Activated naive CD4-positive, alpha-beta T cell treated with anti-CD3 and anti-CD28 coated beads, Interleukin-2, amount 50 U/mL, for 16 hours (primary cell): ENCODE measurements at places on chromosomes 2 and 18.

DNA sequence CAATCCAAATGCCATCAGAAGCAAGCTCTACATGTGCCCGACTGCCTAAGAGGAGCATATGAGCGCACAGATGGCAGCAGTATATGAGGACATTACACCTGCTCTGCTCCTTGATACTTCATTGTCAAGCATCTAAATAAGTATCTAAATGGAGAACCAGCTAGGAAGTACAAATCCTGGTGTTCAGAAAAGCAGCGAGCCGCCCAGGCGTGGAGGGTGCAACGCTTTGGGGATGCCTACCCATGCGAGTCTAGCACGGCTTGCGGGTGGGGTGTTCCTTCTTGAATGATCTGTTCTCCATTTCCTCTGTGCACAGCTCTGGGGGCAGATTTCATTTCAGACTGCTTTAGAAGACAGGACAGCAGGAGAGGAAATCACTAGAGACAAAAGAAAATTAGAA lies 63.0 kb upstream of the BCL2L11 start:
- DNase-seq: no peak

DNA sequence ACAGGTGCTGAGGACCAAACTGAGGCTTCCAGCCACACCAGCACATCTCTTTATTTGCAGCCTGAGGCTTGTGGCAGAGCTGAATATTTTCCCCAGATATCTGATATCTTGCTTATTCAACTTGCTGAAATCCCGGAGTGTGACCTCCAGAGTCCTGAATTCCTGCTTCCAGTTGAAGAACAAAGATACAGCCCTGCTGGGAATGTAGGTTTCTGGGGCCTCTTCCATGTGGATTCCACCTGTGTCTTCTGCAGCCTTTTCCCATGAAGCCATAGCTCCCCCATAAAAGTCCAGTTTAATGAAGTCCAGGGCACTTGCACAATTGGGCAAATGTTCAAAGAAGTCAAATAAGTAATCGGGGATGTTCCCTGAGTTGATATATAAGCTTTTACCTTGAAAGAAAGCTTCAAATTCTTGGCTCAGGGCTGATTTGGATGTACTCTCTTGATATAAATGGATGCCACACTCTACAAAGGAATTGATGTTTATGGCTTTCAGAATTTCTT lies 14.9 kb downstream of the NLRC4 start:
- no peak for DNase-seq

DNA sequence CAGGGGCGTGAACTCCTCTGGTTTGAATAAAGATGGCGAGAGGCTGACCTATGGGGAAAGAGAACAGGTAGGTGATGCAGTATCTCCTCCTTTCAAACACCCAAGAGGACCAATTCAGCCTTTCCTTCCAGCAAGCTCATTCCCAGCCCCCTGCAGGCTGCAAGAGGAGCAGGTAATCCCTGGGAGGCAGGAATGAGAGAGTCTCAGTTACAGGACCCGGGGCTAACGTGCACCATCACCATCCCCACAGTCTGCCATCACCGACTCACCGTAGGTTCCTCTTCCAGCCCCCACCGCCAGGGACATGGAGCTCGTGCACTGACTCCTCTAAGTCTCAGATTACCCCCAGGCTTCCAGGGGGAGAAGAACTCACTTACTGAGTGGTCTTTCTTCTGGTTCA lies 26.7 kb downstream of the XDH start:
- DNase-seq: no peak

DNA sequence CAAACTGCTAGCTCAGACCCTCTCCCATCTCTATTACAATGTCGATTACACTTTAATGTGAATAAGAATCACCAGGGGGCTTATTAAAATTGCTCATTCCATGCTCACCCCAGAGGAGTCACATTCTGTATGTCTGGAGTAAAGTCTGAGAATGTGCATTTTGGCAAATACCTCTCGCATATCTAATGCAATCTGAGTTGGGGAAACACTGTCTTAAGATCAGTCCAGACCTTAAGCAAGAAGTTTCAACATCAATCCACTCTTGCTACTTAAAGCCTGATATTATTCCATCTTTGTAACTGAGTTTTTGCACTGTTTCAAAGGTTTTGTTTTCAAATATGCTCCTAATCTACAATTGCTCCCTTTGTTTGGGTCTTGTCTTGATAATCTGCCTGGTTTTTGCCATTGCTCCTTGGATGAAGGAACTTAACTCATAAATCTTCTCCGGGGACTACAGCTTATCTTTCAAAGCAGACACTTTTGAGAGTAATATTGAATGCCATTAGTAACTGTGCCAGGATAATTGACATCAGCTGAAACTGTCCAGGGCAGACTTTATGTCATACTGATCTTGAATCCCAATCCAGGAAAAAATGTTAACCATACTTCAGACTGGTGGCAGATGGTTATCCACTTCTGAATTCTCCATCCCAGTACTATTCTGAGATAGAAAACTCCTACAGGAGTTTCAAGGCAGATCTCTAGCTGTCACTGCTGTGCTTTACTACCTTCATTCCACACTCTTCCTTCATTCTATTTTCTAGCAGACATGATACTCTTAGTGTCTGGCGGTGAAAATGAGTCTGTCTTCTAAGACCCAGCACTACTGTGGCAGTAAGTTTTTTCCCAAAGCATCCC lies 200.9 kb downstream of the ERBB4 start:
- DNase-seq: no peak

- no peak for DNase-seq
These were observed 97.4 kb upstream of the UGP2 start for GRCh38 chr2:63743982-63744966.

- no peak for DNase-seq
These were observed 896 bp upstream of the AFF3 start for GRCh38 chr2:100143286-100143685.

- DNase-seq: no peak
These were observed 14.0 kb downstream of the USP14 start for GRCh38 chr18:172361-172760.

- DNase-seq: no peak
These were observed 709.3 kb downstream of the SLC4A3 start for GRCh38 chr2:220336771-220337170.

DNA sequence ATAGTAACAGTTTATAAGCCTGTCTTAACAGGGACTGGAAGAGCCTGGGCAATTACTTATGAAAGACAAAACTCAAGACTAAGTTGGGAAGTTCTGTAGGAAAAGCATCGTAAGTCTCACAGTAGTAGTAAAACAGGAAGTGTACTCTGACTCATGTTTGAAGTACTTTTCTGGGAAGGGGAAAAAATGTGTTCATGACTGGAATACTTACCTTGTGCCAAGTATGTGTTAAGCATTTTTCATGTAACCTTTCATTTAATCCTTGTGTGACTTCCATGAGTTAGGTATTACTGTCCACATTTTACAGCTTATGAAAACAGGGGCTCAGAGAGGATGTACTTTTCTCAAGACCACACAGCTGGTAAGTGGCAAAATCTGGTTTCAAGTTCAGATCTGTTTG lies 13.7 kb upstream of the SKOR2 start:
- no peak for DNase-seq

DNA sequence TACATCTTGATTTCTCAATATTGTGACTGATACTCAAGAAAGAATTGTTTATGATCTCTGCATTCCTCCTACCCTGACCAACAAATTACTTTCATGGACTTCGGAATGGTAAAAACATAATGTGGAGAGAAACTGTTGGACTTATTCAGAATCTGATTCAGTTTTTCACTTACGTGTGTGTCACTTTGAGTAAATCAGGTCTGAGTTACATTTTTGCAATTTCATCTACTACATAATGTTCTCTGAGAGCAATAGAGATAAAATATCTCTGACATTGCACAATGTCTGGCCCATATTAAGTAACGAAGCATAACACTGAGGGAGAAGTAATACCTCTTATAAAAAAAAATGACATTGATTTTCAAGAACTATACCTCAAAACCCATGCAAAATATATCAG lies 1337.9 kb upstream of the CHAC2 start:
- DNase-seq: no peak

- no peak for DNase-seq
These were observed 23.2 kb downstream of the METTL8 start for GRCh38 chr2:171410624-171411023.

- DNase-seq: no peak
These were observed 14.8 kb upstream of the MLPH start for GRCh38 chr2:237472187-237472712.
